SIG-M5 (cell line): ENCODE measurements at places on chromosomes 1 and 21.
A peak's percentile ranks its signal among the peaks of the same experiment; 100 is the strongest.

- no peak for DNase-seq
Observed at GRCh38 chr1:5711956-5712645, 280.1 kb downstream of the NPHP4 start.

GRCh38 chr1:110336300-110337039 is 2.7 kb upstream of the RBM15 start:
- DNase-seq = no peak

GRCh38 chr21:33657124-33657820 is 15.0 kb downstream of the ITSN1 start:
- DNase-seq = no peak

- DNase-seq = no peak
Observed at GRCh38 chr1:200090252-200091159, 63.0 kb downstream of the NR5A2 start.

- no peak for DNase-seq
Observed at GRCh38 chr1:239858057-239858456, 233.6 kb upstream of the FMN2 start.

- DNase-seq = no peak
Observed at GRCh38 chr1:226063977-226064815, 1.7 kb downstream of the H3-3A start.

DNA sequence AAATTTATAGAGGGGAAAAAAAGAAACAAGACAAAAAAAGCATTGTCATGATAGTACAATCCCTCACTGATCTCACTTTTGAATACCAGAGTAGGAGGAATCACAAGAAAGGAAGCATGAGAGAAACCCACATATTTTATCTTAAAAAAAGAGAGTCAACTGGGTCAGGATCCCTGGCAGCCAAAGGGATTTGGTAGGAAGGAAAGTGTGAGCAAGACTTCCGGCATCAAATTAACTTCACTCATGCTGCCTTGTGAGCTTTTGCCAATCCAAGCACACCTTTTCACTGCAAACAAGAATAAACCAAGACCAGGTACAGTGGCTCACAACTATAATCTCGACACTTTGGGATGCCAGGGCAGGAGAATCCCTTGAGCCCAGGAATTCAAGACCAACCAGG is 53.1 kb downstream of the SLC9C2 start:
- no peak for DNase-seq

- DNase-seq = no peak
Observed at GRCh38 chr1:51276286-51276685, 40.2 kb downstream of the RNF11 start.

DNA sequence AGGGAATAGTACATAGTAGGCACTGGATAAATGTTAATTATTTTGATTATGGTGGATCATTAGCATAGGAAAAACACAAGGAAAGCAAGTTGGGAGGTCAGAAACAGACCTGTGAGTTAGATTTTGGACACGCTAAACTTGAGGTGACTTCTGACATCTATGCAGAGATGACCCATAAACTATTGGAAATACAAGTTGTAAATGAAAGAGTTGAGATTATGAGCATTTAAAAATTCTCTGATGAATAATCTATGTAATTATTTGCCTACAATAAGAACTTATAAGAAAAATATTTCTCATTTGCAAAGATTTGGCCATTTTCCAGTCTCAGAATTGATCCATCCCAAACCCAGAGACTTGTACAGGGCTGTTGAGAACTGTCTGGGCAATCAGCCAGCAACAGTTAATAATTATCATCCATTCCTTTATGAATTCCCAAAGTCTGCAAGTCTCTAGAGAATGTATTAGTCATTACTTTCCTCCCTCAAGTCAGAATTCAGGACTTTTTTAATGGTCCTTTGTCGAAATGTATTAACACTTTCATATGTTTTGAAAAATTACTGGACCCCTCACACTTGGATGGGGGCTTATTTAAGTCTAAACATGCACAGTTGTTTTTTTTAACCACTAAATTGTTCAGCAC is 19.4 kb upstream of the SLAMF6 start:
- no peak for DNase-seq

GRCh38 chr1:42272920-42273319 is 62.1 kb downstream of the FOXJ3 start:
- DNase-seq = no peak

DNA sequence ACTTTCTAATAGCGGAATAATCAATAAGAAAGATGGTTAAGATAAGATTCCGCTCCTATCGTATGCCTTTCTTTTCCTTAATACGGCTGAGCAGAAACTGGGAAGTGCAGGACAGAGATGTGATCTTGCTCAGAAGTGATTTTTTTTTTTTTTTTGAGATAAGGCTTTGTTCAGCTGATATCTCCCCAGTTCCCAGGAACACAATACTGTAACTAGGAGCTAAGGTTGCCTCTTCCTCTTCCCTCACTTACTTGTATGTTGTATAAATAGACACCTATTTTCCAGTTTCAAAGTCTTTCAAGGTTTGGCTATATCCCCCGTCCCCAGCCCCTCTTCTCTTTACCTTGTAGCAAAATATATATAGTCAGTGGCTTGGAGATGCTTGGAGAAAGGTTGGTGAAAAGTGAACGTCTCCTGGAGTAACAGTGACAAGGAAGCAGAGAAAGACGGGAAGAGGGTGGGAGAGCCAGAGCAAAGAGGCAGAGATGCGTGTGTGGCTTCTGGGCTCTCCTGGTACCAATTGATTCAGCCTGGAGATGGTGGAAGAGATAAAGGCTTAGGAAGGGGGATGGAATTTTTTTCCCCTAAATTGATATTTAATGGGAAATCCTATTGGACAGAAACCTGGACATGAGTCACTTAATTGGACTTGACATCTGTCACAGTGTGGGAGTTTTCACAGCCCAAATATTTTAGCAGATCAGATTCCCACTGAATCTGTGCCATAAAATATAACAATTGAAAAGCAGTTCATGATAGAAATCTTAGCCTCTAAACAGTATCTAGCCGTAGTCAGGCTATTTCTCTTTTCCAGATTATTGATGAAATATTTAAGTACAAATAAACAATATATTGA is at the start of gene NHLH2:
NHLH2 (minus strand) TSS at position 522 of the 856 bp plus-strand sequence. CDS start 2,754 bp downstream, outside the sequence.
- DNase-seq = no peak

DNA sequence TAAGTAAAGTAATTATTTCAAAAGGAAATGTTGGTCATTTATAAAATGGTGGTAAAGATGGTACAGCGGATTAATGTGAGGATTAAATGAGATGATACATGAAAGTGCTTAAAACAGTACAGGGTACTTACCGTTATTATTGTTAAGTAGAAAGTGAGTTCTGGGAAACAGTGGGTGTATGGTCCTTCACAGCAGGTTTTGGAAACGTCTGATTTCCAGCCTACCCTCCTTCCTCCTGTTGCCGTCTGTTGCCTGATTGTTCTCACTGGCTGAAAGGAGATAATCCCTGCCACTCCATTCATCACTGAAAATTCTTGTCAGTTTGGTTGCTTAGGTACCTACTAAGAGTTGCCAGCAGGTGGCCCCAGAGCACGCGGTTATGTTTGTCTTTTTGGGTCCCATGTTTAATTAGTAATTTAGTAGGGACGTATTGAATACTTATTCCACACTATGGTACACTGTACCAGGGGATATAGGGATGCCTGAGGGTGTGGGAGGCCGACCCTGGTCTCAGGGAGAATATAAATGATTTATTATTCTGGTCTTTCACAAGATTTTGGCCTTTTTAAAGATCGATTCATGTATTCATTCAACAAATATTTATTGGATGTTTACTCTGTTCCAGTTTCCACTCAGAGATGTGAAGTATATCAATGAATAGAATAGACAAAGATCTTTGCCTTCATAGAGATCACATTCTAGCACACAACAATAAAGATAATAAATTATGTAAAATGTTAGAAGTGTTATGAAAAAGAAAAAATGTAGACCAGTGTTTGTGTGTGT is 30.8 kb upstream of the RPTN start:
- peak; percentile 35 for DNase-seq

GRCh38 chr1:26027716-26028489 is 6.3 kb downstream of the EXTL1 start:
- no peak for DNase-seq

DNA sequence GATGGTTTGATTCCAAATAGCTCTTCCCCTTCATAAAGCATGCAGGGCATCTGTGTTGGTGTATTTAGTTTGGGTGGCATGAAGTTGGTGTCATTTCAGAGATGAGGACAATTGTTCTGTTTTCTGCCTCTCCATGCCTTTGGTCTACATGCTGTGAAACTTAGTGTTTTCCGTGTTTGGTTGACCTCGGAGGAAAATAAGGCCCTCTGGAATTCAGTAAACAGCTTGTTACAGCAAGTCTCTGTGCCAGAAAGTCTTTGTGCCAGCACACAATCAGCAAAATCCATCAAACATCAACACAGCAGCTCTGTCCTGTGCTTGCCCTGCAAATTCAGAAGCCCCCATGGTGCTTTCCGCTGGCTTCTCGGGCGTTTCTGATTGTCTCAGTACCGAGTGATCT is 9.5 kb downstream of the PARK7 start:
- DNase-seq = no peak

GRCh38 chr1:15282038-15282437 is 35.0 kb downstream of the FHAD1 start:
- no peak for DNase-seq

GRCh38 chr1:208201229-208201628 is 43.0 kb downstream of the PLXNA2 start:
- no peak for DNase-seq

- no peak for DNase-seq
Observed at GRCh38 chr1:180080439-180080838, 74.2 kb upstream of the QSOX1 start.

DNA sequence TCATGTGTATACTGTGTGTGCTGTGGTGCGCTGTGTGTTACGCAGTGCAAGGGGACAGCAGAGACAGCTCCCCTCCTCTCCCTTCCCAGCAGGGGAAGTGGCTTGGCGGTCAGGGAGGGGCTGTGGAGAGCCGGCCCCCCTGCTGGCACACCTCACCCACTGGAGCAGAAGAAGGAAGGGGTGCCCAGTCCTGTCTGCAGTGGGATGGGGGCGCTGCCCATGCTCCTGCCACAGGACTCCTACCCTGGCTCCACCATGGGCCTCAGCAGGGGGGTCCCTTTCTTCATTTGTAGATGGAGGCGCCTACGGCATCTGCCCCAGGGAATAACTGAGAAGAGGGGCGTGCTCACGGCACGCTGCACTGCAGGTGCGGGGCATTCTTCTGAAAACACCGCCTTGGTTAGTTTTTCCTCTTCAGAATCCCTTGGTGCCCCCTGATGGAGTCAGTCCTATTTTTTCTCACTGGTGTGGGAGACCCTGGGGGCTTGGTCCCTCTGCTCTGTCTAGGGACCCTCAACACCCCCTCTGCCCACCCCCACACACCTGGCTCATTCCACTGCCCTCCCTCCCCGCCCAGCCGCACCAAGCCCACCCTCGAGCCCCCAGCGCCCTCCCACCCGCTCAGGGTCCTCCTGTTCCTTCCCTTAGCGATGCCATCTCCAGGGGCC is 13.8 kb upstream of the LDLRAP1 start:
- DNase-seq = no peak

DNA sequence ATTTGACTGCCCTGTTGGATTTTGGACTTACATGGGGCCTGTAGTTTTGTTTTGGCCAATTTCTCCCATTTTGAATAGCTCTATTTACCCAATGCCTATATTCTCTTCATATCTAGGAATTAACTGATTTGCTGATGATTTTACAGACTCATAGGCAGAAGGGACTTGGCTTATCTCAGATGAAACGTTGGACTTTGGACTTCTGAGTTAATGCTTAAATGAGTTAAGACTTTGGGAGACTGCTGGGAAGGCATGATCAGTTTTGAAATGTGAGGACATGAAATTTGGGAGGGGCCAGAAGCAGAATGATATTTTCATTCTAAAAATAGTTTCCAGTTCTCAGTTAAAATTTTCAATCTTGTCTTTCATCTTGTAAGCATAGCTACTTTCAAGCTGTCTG is 222.3 kb downstream of the COP1 start:
- DNase-seq = no peak

DNA sequence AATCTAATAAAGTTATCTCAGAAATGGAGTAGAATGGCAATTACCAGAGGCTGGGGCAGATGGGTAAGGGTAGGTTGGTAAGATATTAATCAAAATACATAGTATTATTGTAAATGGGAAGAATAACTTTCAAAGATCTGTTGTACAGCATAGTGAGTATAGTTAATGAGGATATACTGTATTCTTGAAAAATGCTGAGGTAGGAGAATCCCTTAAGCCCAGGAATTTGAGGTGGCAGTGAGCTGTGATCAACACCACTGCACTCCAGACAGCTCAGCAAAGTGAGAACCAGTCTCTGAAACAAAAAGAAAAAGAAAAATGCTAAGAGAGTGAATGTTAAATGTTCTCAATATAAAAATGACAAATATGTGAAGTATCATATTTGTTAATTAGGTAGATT is 1033.7 kb downstream of the KCNT2 start:
- DNase-seq = no peak
